ENCODE measurements at places on chromosomes 4 and X.

DNA sequence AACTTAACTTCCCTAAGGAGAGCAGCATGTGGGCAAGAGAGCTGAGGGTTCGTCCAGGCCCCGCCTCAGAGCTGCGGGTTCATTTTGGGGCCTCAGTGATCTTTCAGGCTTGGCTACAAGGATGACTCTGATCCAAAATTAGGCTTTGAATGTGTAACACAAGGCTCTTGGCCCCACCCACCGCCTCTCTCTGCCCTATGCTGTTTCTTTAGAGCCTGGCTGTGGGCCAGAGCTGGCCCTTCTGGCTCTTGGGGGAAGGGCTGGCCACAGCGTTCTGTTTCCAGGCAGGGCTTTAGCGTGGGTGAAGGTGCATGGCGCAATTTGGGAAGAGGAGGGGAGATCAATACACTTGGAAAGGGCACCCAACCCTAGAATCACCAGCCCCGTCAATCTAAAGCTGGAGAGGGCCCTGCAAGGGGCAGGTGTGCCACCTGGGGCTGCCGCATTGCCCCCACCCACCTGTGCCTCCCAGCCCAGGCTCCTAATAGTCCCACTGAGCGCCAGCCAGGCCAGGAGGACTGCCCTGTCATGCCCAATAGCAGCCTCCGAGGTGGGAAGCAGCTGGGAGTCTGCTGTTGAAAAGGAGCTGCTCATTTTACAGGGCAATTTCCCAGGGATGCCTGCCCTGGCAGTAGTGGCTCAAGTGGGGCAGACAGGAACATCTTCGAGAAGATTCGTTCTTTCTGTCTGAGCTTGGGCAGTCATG, 84.5 kb upstream of the MAML3 start:
- DNase-seq: no peak

- DNase-seq: no peak
Observed at GRCh38 chr4:184351560-184352451, 122.5 kb downstream of the IRF2 start.

GRCh38 chrX:15547356-15547755, 46.7 kb downstream of the BMX start:
- no peak for DNase-seq

- DNase-seq: no peak
Observed at GRCh38 chr4:6616087-6616995, 24.1 kb upstream of the MRFAP1 start.

- DNase-seq: no peak
Observed at GRCh38 chrX:100748108-100748507, 16.2 kb upstream of the SYTL4 start.

All from progenitor cell of endocrine pancreas (in vitro differentiated cells).